ENCODE measurements at places on chromosomes 16 and 17.
A peak's percentile ranks its signal among the peaks of the same experiment; 100 is the strongest.

- no peak for DNase-seq
Measured at GRCh38 chr16:48608452-48608851, 1.5 kb downstream of the N4BP1 start.

DNA sequence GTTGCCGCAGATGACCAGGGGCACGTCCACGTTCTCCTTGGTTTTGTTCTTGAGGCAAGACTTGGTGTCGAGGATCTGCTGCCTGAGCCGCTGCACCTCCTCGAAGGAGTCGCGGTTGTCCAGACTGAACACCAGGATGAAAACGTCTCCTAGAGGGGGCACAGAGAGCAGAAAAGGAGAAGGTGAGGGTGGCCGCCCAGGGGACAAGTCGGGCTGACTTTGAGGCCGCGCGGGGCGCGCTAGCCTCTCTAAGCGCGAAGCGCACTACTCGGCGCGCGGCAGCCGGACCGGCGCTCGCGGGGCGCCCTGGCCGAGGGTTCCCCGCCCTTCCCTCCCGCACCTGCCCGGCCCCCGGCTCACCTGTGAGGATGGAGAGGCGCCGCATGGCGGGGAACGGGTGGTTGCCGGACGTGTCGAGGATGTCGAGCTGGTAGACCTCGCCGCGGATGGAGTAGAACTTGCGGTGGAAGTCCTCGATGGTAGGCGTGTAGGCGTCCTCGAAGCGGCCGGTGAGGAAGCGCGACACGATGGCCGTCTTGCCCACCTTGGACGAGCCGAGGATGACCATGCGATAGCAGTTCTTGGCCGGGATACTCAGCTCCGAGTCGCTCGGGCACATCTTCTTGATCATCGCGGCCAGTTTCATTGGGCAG is 533 bp downstream of the RASD1 start:
- no peak for DNase-seq

DNA sequence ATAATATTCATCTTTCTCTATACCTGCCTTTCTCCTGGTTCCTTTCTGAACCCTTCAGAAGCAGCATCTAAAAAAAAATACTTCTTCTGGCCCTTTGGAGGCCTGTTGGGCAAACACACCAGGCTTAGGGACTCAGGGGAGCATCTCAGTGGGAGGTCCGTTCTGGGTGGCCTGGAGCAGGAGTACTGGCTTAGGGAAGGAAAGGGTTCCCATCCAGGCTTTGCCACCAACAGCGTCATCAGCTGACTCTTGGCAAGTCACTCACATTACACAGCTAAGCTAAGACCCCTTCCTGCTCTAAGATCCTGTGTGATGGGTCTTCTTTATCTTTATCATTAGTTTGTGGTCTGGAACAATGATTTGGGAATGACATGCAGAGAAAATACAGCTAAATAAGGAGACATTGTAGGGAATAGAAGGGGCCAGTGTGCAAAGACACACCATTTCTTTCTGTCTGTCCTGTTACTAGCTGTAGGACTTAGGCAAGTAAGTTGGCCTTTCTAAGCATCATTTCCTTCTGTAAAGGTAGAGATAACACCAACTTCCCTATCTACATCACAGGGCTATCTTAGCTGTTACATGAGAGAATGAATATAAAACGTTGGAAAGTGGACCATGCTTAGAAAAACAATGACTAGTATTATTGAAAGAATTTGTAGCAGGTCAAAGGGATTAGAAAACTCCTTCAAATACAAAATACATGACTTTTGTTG is 9.9 kb downstream of the PCTP start:
- no peak for DNase-seq

DNA sequence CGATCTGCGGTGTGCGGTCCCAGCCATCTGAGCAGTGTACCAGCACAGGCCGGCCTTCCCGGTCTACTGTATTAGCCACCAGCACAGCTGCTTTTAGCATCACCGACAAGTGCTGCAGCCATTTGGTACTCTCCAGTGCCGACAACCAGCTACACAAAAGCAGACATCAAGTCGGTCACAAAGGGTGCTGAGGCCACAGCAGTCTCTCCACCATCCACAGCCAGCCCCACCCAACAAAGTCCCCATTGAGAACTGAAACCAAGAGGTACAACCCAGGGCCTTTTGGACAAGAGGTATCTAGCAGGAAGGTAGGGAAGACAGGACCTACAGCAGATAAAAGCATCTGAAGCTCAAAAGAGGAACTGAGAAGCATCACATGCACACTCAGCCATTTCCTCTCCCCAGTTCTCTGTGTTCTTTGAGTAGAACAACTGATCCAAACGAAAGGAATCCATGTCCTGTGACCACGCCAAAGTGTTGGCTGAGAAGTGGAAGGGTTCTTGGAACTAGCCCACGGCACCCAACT is 9.5 kb downstream of the MTMR4 start:
- DNase-seq: no peak

DNA sequence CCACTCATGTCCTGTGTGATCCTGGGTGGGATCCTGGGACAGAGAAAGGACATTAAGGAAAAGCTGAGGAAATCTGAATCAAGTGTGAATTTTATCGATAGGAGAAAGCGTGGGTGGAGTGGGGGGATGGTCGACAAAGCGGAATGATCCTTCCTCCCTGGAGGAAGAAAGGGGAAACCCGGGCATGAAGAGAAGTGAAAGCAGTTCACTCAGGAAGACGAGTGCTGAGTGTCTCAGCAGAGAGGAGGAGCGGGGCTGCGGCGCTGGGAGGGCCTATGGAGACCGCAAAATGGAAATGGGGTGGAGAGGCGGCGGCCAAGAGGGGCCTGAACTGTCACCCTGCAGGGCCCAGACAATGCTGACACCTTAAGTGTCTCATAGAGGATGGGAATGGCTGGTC is 8.7 kb downstream of the ZDHHC7 start:
- no peak for DNase-seq

- no peak for DNase-seq
Measured at GRCh38 chr17:7484919-7485377, 782 bp downstream of the POLR2A start.

DNA sequence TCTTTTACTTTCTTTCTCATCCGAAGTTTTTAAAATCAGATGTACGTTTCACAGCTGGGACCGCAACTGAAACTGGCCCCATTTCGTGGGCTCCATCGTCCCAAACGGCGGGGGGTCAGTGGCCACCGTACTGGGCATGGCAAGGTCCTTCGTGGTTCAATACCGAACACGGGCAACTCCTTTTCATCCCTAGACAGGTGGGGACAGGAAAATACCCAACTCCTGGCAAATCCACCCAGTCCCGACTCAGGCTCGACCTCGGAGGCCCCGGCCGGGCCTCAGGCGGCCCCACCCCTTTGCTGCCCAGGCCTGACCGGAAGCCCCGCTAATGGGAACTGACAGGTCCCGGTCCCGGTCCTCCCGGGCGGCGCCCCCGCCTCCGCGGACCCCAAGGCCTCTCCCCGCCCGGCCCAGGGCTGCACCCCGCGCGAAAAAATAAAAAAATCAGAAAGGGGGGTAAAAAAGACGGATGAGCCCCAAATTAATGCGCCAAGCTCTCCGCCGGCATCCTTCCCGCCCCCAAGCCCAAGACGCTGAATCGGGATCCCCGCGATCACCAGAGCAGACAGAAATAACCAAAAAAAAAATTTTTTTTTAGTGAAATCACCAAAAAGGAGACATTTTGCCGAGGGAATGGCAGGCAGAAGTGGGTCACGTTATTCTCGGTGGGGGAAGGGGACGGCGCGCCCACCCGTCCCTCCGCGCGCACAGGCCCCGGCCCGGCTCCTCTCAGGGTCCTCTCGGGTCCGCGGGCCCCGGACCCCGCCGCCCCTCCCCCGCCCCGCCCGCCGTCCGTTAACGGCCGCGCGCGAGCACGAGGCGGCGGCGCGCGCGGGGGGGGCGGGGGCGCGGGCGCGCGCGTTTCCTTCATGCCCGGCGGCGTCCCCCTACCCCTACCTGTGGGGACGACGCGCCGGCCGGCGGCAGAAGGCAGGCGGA is 562 bp downstream of the ZC3H7A start:
- DNase-seq: peak; percentile 14

GRCh38 chr17:13244513-13244912 is 226.7 kb upstream of the ELAC2 start:
- no peak for DNase-seq

- no peak for DNase-seq
Measured at GRCh38 chr17:55582897-55583296, 71.6 kb upstream of the SMIM36 start.

DNA sequence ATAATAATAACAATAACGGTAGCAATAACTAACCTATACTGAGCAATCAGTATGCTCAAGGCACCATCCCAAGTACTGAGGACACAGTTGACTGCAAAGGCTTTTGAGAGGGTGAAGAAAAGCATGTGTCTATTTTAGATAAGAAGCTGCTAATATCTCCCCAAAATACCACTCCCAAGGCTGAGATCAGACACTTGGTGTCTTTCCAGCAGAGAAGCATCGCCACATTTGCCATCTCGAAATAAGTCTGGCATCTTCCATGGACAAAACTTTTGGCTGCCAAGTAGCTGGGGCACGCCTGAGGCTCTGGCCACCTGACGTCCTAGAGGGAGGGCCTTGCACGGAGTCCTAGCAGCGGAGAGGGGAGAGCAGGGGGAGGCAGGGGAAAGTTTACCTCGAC is 39.0 kb downstream of the ZNF423 start:
- DNase-seq: no peak

DNA sequence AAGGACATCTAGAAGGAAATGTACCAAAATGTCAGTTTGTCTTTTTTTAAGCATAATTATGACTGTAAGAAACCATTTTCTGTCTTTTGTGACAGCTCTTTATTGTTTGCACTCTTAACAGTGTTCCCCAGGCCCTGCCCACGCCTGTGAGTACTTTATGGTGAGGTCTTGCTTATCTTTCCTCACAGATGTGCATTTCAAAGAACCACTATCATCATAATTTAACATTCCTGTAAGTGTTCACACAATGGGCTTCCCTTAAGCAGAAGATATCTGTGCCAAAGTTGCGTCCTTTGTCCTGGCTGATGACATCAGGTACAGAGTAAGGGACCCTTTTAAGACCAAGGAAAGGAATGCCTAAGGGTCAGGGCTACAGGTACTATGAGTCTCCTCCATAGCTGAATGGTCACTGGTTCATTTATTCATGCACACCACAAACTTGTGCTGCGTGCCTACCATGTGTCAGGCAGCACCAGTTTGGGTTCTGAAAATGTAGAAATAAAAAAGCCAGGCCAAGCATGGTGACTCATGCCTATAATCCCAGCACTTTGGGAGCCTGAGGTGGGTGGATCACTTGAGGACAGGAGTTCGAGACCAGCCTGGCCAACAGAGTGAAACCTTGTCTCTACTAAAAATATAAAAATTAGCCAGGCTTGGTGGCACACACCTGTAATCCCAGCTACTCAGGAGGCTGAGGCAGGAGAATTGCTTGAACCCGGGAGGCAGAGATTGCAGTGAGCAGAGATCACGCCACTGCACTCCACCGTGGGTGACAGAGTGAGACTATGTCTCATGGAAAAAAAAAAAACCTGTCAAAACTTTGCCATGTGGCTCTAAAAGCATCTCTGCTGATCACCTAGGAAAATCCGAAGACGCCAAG is 55.4 kb upstream of the NLK start:
- no peak for DNase-seq

- DNase-seq: no peak
Measured at GRCh38 chr16:23694644-23695373, 16.1 kb downstream of the PLK1 start.

DNA sequence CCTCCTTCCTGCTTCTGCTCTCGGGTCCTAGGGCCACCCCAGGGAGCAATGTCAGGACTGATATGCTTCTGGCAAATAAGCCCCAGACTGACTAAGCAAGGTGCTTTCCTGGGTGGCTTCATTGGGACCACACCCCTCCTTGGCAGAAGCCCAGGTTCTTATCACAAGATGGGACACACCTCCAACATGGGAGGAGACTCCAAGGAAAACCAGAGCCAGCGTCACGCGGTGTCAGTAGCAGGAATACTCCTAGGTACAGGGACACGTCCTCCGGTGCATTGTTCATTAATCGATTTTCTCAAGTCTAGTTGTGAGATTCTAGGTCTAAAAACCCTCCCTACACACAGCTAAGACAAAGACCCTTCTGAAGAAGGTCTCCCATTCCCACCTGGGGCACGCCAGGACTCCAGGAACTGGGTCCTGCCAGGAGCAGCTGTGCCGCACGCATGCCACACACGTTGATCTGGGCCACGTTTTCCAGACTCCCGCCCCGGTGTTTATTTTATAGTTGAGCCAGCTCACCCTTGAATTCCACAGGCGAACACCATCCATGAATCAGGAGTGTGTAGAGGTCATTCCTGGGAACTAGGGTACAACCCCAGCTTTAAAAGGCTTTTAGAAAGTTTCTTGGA is 30.8 kb downstream of the FA2H start:
- DNase-seq: no peak

- no peak for DNase-seq
Measured at GRCh38 chr17:8292639-8293395, 2.4 kb downstream of the SLC25A35 start.

GRCh38 chr17:6043405-6043804 is 26.8 kb upstream of the WSCD1 start:
- no peak for DNase-seq

GRCh38 chr17:79617304-79617703 is 6.5 kb upstream of the RBFOX3 start:
- DNase-seq: no peak

DNA sequence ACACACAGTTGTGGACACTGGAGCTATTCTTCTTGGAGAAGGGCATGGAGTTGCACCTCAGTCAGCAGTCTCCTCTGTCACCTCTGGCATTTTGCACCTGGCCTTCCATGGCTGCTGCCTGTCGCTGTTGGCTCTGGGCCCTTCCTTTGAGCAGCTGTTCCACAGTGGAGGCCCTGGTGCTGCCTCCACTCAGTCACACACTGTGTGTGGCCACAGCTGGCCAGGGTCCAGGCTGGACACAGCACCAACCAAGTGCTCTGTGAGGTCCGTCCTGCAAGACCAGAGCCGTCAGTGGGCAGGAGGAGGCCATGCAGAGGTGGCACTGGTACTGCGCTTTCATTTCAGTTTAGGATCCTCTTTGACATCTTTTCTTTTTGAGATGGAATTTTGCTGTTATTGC is 21.6 kb upstream of the MED9 start:
- no peak for DNase-seq

DNA sequence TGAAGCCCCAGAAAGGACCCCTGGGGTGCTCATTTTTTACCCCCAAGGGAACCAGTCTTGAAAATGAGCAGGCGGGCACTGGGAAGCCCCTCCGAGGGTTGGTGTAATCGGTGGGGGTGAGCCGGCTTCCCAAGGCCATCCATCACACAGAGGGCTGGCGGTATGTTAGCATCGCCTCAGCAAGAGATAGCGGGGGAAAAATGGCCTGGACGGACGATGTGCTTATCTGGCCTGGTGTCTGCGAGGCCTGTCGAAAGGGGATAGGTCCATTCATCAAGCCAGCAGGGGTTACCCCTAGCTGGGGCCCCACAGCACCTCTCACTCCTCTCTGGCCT is 188.9 kb downstream of the IRF8 start:
- no peak for DNase-seq

DNA sequence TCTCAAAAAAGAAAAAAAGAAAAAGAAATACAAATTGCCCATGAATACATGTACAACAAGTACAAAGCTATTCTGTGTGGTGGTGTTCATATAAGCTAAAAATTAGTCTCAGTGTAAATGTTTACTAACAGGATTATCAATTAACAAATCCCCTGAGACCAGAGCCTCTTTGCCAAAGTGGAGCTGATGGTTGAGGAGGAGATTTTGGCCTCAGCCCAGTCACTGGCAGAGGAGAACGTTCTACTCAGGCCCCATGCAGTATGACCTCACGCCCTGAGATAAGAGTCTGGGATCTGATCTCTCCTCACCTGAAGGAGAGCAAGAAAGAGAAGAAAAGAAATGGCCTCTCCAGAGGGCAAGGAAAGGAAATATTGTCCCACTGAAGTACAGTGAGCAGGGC is 35.5 kb upstream of the NOL11 start:
- DNase-seq: no peak

GRCh38 chr17:81295676-81296381 is 722 bp upstream of the SLC38A10 start:
- peak; percentile 7 for DNase-seq

All from stimulated activated CD8-positive, alpha-beta memory T cell treated with anti-CD3 and anti-CD28 coated beads, Interleukin-4, amount 100 ng/mL, for 4 hours (primary cell).